ENCODE measurements at places on chromosomes 12 and 14.

- no peak for DNase-seq
Observed at GRCh38 chr14:51681411-51681810, 29.7 kb downstream of the FRMD6 start.

- no peak for DNase-seq
Observed at GRCh38 chr14:93936245-93936644, 9.1 kb downstream of the FAM181A start.

DNA sequence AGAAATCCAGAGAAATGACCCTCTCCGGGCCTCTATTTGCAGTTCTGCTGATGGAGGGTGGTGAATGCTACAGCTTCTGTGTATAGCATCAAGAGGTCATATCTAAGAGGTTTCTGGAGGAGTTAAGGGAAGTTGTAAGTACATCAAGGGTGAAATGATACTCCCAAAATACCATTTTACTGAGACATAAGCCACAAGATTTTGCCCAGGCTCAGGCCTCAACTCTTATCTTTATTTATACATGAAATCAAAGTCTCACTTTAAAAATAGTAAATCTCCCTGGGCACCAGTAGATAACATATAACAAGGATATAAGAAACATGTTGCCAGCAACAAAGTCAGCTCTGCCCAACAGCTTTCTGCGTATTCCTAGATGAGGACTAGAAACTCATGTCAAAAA, 40.4 kb downstream of the NIN start:
- no peak for DNase-seq

DNA sequence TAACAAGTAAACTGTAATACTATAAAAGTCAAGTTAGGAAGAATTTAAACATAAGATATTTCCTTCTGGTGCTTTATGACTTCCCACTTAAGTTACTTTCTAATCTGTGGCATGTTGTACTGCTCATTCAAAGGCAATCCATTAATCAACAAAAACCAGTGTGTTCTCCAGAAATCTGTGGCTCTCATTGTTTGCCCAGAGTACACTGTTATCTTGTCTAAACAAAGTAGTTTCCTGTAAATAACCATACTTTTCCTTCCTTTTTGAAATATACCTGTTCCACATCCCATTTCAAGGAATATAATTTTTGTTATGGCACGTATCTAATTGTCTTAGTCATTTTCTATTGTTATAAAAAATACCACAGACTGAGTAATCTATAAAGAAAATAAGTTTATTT, 184.1 kb downstream of the CCER1 start:
- DNase-seq = no peak

DNA sequence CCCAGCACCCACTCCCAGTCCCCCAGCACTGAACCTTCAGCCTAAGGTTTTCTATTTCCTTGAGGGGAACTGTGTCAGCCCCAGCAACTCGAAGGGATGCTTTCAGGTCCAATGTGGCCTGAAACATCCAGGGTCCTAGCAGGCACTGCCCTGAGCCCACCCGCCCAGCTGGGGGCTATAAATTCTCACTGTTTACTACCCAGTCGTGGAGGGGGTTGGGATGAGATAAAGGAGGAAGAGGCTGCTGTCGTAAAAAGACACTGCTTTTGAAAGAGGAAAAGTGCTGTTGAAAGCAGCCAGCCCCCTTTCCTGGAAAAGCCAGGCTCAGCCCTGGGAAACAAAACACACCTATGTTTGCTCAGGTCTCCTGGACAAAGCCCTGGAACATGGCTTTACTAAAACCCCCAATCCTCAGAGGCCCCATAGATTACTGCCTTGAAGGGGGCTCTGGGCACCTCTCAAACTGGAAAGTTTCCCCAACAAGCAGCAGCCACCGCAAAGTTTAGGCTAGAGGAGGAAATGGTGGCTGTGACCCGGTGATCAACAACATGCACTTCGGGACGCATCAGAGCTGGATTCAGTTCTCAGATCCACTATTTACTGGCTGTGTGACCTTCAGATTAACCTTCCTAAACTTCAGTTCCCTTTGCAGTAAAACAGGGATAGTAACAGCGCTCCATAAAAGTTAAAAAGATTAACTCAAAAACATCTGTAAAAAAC, 51.0 kb downstream of the ACTN1 start:
- no peak for DNase-seq

- DNase-seq = no peak
Observed at GRCh38 chr12:16939871-16940306, 333.9 kb upstream of the LMO3 start.

GRCh38 chr12:19171731-19172130, 42.2 kb downstream of the PLEKHA5 start:
- DNase-seq = no peak

- DNase-seq = no peak
Observed at GRCh38 chr14:22671622-22672021, 27.5 kb upstream of the OR6J1 start.

DNA sequence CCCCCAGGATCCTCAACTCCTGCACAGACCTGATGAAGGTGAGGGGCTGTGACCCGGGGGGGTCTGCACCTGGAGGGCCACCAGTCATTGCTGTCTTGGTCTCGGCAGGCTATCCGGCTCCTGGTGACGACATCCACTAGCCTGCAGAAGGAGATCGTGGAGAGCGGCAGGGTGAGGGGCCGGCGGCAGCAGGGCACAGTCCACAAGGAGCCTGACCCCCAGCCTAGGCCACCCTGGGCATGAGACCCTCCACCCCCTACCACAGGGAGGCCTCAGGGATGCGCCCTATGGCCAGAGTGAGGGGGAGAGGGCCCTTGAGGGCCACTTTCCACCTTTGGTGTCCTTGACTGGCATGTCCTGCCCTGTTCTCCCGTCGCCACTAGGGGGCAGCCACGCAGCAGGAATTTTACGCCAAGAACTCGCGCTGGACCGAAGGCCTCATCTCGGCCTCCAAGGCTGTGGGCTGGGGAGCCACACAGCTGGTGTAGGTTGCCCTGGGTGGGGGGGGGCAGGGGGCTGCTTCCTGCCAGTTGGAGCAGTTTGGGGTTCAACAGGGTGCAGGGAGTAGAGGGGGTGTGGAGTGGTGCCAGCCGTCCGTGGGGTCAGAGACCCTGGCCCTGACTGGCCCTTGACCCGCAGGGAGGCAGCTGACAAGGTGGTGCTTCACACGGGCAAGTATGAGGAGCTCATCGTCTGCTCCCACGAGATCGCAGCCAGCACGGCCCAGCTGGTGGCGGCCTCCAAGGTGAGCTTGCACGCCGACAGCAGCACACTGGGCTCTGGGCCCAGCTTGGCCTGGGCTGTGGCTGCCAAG, 25.0 kb downstream of the HIP1R start:
- DNase-seq = peak; percentile 80

GRCh38 chr12:120007272-120007671, 18.2 kb downstream of the BICDL1 start:
- peak; percentile 54 for DNase-seq

DNA sequence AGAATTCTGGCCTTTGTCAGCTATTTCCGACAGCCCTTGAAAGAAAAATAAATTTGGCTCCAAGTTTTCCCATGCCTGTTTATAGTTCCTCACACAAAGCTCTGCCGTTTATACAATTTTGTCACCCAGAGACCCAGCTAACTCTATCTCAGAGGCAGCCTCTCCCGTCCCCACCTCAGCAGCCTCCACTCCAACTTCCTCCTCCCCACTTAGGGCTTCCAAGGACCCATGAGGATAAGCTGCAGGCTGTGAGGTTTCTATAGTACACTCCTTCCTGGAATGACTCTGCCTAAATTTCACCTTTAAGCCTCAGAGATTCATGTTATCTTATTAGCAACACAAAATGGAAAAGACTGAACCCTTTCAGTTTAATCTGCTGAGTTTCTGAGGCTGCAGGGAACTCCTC, 71.8 kb downstream of the TTC9 start:
- no peak for DNase-seq

- no peak for DNase-seq
Observed at GRCh38 chr12:69430942-69431590, 39.1 kb upstream of the FRS2 start.

Data from activated T-cell treated with anti-CD3 and anti-CD28 coated beads for 1 hour (primary cell).